ENCODE measurements at places on chromosomes 3 and 15.

- no peak for DNase-seq
Observed at GRCh38 chr3:18533039-18533438, 107.9 kb upstream of the SATB1 start.

GRCh38 chr15:55514414-55514850 is 6.4 kb upstream of the DNAAF4 start:
- DNase-seq: no peak

DNA sequence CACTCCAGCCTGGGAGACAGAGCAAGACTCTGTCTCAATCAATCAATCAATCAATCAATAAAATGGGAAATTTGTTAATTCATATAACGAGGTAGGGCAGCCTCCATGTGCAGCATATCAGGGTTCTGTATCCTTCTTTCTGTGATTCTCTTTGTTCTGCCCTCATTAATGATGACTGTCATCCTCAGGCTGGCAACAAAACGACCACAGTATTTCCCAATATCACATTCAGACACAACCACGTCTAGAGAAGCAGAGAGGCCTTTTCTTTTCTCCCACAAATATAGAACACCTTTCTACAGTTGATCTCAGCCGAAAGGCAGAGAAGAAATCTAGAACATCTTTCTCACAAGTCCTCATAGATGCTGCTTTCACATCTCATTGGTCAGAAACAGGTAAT is 11.2 kb downstream of the CEP19 start:
- no peak for DNase-seq

DNA sequence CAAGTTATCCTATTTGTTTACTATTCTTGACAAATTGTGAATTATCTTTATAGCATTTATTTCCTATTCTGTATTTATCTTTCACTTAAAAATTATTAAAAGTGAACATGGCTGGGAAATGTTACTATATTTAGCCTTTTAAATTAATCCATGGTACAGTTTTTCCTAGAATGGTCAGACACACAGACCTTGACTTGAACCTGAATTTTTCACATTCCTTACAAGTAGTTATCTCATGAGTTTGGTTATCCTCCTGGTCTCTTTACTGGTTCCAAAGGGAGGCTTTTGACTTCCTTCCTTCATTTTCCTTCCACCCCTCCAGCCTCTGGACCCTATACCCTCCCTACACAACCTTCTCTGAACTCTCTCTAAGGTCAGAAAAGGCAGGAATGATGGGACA is 280.6 kb downstream of the SATB1 start:
- no peak for DNase-seq

GRCh38 chr3:141707741-141708203 is 30.3 kb upstream of the RNF7 start:
- DNase-seq: no peak

DNA sequence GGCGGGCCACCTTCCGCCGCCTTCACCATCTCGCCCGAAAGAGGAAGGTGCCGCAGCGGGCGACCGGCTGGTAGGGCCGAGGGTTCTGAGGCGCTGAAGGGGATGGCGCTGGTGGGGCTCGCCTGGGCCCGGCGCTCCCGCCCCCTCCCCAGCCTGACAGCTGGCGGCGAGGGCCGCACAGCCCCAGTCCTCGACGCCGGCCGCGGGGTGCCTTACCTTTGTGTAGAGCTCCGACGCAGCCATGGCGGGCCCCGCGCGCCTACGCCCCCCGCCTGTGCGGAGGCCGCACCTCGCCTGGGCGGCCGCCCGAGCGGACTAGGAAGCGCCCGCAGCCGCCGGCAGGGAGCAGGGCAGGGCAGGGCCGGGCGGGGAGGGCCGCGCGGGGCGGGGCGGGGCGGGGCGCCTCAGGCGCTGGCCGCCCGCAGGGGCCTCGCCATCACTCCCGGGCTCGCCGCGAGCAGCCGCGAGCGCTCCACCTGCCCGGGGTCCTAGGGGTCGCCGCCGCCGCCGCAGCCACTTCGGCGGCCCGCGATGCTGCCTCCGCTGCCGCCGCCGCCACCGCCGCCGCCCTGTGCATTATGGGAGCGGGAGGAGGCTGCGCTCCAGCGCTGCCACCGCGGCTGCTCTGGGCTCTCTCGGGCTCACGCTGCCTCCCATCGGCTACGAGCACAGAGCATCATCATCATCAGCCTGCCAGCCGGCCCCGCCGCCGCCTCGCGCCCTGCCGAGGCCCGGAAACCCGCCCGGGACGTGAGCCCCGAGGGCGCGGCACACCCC is at the start of gene MYO5A:
Gene MYO5A, minus strand, starts transcription at position 317 of the 777 bp plus-strand sequence. Its CDS starts 74 bp downstream, at position 243.
- DNase-seq: peak; percentile 32

GRCh38 chr3:46902188-46902631 is 24.7 kb downstream of the PTH1R start:
- no peak for DNase-seq

GRCh38 chr15:93929375-93930094 is 301.8 kb upstream of the MCTP2 start:
- DNase-seq: peak; percentile 68

GRCh38 chr3:133757701-133758567 is 11.7 kb downstream of the TF start:
- DNase-seq: no peak
